ENCODE measurements at places on chromosomes 2 and 18.
A peak's percentile ranks its signal among the peaks of the same experiment; 100 is the strongest.

DNA sequence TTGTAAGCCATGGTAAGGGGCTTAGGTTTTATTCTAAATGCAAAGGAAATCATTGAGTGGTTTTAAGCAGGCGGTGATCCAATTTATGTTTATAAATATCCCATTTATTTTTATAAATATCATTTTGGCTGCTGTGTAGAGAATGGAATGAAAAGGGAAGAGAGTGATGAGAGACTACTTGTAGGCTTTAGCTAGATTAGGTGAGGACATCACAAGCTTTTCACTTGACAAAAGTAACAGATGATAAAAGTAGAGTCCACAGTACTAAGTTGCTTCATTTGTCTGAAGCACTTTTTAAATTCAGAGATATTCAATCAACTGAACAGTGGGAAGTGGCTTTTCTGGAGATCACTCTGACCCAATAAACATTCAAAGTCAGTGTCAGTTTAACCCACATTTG, 65.4 kb upstream of the FSHR start:
- DNase-seq = no peak

- DNase-seq = no peak
These were observed 5.7 kb downstream of the CCT7 start for GRCh38 chr2:73239776-73240175.

- DNase-seq = no peak
These were observed 889 bp downstream of the ANKRD29 start for GRCh38 chr18:23661735-23662308.

DNA sequence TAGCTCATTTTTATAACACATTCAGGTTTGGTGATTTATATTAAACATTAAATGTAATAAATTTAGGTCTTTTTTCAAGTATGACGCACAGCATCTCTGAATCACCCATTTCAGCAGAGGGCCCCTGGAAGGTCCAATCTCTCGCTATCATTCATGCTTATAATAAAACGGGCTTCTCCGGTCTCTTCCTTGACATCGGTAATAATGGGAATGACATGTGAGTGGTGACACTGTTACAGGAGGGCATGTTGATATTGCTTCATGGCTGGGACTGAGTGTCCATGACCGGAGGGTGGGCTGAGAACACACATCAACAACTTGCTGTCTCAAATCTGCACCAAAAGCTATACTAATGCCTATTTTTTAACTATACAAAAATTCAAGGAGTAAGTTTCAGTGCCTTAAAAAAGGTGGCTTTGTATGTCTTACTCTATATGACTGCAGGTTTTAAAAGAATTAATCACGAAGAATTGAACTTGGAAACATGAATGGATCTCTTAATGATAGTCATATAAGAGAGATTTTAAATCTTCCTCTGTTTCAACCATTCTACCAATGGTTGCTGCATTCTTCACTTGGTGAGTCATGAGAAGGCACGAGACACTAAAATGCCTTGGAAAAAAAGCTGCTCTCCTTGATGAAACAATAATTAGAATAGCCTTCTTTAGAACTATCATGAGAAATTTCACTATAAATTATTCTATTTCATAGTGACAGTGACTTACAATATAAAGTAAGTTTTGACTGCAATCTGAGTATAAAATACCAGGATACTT, 101.9 kb upstream of the NRP2 start:
- no peak for DNase-seq

- DNase-seq = no peak
These were observed 50.6 kb upstream of the TFCP2L1 start for GRCh38 chr2:121335294-121336290.

GRCh38 chr2:78115291-78115690, 593.1 kb upstream of the LRRTM4 start:
- no peak for DNase-seq

DNA sequence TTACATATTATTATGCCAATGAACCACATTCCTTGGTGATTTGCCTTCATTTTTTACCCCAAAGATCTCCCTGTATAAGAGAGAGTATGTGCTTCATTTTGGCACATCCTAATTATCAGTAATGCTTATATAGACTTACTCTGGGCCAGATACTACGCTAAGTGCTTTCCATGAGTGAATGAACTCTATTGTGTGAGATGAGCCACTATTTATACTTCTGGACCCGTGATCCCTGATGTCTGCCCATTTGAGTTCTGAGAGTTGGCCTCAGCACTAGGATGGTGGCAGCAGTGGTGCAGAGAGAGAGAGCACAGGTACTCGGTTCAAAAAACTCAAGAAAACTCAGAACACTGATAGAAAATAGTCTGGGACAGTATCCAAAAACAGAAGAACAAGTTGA, 17.4 kb upstream of the KCMF1 start:
- DNase-seq = no peak

- DNase-seq = no peak
These were observed 57.7 kb downstream of the MRPL35 start for GRCh38 chr2:86256982-86257381.

DNA sequence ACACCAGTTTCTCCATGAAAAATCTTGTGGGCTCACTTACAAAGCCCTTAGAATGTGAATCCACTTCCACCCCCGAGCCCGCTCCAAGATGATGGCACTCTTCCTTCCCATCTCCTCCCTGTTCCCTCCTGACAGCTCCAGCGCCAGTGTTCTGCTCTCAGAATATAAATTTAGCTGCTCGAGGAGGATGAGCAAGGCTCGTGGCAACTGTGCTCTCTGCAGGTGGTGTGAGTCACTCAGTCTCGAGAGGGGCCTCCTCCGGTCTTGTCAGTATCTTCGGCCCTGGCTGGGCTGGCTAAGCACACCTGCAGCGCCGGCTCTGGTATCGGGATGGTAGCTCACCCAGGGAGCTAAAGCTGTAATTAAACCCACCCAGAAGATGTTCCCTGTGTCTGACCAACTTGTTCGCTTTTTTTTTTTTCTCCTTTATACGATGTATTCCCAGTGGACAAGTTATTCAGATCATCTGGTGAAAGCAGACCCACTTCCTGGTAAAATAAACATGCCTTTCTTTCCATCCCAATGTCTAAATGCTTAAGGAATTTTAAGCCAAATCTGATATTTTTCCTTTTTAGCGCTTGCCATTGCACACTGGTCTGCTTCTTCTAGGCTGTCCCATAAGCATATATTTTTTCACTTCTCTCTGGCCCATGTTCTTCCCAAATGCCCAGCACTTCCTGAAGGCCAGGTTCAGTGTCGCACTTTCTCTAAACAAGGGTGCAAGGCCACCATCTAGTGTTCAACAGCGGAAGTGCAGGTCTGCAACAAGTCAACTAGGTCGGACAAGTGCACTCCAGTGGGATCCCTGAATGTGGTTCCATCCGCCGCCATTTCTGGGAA, 31.4 kb upstream of the YPEL5 start:
- peak; percentile 19 for DNase-seq

GRCh38 chr2:197838036-197838435, 33.6 kb downstream of the PLCL1 start:
- DNase-seq = no peak

DNA sequence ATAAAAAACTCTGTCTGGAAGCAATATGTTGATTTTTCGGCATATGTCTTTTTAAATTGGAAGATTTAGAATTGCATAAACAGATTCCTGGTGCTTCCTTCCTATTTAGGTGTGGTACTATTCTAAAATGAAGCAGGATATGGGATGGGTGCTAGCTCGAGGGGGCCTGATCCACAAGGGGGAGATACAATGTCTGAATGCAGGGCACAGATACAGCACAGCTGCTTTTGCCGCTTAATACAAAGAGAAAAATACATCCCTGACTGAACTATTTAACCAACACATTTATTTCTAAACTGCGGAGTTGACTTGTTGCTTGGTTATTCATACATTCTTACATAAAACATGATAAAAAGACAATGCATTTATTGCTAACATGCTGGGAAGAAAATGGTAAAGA, 169.1 kb downstream of the TMEFF2 start:
- DNase-seq = no peak

GRCh38 chr2:9110893-9111569, 95.6 kb upstream of the ASAP2 start:
- DNase-seq = no peak

DNA sequence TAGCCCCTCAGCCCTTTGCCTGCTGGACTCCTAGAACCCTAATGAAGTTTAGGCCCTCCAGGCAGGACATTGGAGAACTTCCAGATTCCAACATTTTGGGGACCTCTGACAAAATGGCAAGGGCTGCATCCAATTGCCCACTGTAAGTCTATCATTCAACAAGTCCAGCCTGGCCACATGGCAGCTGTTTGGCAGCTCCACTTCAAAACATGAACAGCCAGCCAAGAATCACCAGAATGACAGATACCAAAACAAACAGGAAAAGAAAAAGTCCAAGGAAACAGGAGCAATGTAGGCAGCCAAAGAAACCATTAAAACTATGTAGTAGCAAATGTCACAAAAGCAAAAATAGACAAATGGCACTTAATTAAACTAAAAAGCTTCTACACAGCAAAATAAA, 25.5 kb downstream of the SLC4A5 start:
- no peak for DNase-seq

DNA sequence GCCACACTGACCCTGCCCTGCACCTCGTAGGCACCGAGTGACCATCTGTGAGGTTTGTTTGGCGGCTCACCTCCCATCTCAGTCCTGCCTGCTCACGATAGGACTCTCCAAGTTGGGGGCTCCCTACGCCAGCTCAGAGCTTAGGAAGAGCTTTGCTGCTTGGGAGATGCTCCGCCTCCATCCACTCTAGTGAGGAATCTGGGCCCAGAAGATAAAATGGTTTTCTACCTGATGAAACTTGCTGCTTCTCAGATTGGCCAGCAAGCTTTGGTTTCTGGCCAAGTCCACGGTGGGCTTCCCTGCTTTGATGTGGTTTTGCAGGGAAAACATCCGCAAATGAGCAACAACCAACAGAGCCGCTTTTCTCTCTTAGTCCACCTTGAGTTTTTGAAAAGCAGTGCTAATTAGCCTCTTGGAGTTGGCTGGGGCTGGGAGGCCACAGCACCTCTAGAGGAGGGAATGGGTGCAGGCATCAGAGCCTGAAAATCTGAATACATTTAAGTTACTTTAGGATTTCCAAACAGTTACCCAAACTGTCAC, 42.2 kb downstream of the THNSL2 start:
- no peak for DNase-seq

- no peak for DNase-seq
These were observed 368.7 kb downstream of the RIT2 start for GRCh38 chr18:42746794-42747193.

DNA sequence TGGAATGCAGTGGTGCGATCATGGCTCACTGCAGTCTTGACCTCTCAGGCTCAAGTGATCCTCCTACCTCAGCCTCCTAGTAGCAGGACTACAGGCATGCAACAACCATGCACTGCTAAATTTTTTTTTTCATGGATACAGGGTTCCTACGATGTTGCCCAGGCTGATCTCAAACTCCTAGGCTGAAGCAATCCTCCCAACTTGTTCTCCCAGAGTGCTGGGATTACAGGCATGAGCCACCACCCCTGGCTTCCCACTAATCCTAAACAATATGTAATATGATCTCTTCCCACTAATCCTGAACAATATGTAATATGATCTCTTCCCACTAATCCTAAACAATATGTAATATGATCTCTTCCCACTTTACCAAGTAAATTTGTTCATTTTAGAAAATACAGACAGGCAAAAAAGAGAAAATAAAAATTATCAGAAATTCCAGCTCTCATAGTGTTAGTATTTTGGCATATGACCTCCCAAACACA, 33.7 kb upstream of the C18orf32 start:
- DNase-seq = no peak

DNA sequence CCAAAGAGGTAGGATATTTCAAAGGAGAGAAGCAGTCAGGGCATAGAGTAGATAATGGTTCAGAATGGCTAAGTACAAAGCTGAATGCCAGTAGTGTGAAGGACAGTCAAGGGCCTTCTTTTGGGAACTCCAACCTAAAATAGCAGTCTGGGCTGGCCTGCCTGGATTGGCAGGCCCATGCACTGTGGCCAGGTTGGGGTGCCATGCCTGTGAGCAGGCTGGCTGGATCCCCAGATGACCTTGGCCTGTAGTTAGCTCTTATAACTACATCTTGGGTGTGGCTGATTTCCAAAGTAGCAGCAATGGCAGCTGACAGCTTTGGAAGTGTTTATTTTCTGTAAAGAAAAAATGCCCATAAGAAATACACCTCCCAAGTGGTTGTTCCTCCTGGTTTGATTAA, 51.5 kb upstream of the ITGB6 start:
- DNase-seq = no peak

GRCh38 chr2:102522890-102523289, 49.9 kb downstream of the SLC9A4 start:
- DNase-seq = no peak

DNA sequence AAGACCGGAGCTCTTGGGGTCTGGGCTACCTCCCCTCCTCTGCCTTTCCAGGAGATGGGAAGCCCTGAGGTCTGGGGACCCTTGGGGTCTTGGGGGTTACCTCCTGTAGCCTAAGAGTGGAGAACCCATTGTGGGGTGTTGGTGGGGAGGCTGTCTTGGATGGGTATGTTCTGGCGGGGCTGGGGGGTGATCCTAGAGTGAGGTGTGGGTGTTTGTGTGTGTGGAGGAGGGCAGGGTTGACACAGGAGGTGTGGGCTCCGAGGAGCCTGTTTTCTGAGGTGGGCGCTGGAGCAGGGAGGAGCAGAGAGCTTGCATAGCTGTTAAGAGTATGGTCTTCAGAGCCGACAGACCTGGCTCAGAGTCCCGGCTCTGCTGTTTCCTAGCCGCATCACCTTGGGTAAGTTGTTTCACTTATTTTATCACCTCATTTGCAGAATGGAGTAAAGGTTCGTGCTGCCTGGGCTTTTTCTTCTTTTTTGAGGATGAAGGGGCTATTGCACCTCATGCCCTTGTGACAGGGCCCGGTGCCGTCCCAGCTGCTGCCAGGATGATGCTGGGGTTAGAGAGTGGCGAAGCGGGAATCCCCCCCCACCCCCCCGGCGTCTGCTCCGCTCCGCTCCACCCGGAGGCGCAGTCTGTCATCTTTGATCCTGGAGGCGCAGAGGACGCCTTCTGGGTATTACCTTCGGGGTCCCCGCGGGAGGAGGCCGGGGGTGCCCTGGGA, 17.2 kb downstream of the TET3 start:
- no peak for DNase-seq

DNA sequence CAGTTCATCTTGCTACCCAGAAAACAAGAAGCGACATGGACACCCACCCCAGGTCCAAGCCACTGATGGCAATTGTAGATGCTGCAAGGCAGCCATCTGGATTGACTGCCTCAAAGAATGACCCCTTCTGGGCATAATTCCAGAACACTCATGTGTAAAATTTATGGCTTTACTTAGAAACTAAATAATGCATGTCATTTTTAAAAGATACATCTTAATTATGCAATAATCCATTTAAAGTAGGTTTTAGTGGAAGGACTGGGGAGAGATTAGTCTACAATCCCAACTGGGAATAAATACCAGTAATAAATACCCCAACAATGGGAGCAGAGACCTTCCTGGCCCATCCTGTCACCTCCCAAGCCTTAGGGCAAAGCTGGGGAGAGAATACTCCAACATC, 247.7 kb downstream of the SS18 start:
- DNase-seq = no peak

- DNase-seq = no peak
These were observed 30.6 kb downstream of the GPR45 start for GRCh38 chr2:105272176-105272575.
